Stimulated activated CD4-positive, alpha-beta T cell treated with anti-CD3 and anti-CD28 coated beads, TNF-alpha, amount 100 ng/mL, for 24 hours (primary cell): ENCODE measurements at places on chromosomes 6 and 20.

DNA sequence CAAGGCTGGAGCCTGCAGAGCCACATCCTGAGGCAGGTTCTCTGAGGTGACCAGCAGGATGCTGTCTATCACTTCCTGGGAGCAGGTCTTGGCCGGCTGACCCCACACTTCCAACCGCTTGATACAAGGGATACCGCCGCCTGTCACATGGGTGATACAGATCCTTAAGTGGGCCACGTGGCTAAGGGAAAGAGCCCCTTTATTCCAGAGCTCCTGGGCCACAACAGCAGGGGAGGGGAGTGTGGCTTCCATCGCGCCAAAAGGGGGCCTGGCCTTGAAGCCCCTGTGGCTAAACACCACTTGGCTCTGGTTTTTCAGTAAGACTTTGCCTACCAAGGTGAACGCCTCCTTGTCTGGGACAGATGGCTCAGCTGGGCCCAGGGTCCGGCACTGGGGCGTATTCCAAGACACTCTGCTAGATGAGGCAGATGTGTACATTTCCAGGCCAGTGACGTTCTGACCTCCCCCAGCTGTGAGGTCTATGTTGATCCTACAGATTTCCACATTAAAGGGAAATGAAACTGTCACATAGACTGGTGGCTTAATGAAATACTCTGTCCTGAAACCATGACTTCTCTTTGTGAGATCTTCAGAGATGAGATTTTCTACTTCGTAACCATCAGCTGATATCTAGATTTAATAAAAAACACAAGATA lies 37.6 kb upstream of the AVP start:
- DNase-seq = no peak

- DNase-seq = no peak
These were observed 19.2 kb upstream of the MRPS18A start for GRCh38 chr6:43706788-43707187.

- no peak for DNase-seq
These were observed 47.7 kb upstream of the RCAN2 start for GRCh38 chr6:46538800-46539480.

GRCh38 chr20:59378966-59379365 lies 78.6 kb downstream of the EDN3 start:
- DNase-seq = no peak

DNA sequence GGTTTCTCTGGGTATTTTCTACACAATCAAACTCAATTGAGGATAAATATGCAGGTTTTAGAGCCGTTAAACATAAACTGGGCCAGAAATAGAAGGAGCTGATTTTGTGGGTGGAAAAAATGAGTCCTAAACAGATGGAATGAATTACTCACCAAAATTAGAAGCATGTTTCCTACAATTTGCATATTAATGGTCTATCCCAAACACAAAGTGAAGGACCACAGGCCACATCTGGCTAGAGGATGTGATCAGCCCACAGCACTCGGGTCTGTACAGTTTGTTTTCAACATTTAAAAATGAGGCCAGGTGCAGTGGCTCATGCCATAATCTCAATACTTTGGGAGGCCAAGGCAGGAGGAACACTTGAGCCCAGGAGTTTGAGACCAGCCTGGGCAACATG lies 296.3 kb downstream of the PREX1 start:
- DNase-seq = no peak

DNA sequence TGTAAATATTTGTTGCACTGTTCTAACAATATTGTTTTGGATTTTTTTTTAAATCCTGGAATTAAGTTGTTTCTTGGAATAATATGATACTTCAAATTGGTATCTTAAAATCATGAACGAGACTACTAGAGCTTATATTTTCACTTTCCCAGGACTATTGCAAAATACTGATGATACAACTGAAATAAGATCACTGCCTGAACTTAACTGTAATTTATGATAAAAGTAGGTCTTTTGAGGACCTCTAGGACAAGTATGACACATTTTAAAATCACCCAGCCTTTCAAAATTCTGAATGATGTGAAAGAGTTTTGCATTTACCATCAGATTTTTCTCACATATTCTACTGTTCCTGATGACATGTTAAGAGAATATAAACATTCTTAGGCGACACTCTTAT lies 8.6 kb upstream of the UBE2J1 start:
- DNase-seq = no peak

DNA sequence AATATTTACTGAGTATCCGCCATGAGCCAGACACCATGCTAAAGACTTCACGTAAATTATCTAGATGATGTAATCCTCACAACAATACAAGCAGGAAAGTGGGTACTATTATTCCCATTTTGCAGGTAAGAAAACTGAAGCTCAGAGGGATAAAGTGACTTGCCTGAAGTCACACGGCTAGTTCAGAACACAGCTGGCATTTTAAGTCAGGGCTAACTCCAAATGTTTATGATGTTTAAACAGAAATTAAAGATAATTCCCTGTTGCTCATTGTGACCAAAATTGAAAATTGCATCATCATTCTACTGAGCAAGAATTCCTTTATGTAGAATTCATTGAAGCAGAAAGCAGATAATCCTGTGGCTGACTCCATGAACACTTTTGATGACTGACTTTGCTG lies 71.3 kb upstream of the STXBP5 start:
- DNase-seq = no peak

GRCh38 chr6:161128680-161129196 lies 137.2 kb downstream of the MAP3K4 start:
- DNase-seq = no peak

DNA sequence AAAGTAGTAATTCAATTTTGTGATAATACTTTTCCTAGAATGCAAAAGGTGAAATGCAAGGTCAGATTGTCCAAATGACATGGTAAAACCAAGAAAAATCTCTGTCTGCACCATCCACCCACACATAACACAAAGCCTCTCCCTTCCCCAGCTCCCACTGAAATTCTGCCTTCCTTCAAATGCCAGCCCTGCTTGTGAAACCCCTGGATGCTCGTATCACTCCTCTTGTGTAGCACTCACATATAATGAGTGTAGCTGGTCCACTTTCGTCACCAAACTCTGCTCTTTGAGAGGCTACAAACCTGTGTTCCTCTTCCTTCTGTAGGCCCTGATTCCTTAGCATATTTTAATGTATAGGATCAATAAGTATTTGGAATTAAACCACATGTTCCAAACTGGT lies 123.6 kb upstream of the BEND6 start:
- no peak for DNase-seq

- peak; percentile 36 for DNase-seq
These were observed 125.6 kb downstream of the CARMIL1 start for GRCh38 chr6:25404693-25405169.

- no peak for DNase-seq
These were observed 152.3 kb upstream of the RPS6KA2 start for GRCh38 chr6:166779381-166779780.

GRCh38 chr20:13008761-13009681 lies at the start of gene SPTLC3:
Gene SPTLC3 (plus strand): TSS chr20:13008972. CDS start chr20:13009268, 296 bp downstream.
- DNase-seq = no peak

GRCh38 chr6:131954775-131955107 lies 3.6 kb upstream of the CCN2 start:
- no peak for DNase-seq

DNA sequence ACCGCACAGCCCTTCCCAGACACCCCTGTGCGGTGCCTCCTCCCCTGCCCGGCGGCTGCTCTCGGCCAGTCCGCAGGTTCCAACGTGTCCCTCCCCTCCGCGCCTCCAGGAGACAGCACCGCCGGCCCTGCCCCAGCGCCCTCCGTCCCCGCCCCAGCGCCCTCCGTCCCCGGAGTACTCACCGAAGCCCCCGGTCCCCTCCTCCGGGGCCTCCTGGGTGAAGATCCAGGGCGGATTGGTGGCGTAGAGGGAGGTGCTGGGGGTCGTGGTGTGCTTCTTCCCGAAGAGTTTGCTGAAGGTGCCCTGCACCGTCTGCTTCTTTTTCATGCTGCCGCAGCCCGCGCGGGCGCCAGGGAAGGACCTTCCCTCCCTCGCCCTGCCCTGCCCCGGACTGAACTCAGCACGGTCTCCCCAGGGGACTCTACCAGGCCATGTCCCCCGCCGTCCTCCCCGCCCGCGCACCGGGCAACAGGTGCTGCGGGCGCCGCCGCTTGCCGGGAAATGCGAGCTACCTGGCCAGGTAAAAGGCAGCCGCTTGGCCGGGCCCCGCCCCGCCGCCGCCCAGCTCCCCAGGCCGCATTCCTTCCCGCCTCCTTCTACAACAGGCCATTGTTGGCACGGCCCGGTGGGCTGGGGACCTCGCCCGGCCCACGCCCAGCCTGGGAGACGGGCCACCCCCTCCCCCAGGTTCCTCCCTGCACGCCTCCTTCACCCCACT lies at the start of gene C6orf132:
TSS of gene C6orf132 (minus strand) at position 503 of the 718 bp plus-strand sequence. CDS start at position 327, 176 bp downstream.
- no peak for DNase-seq

- DNase-seq = no peak
These were observed 5.1 kb upstream of the IYD start for GRCh38 chr6:150363733-150364132.

GRCh38 chr6:56513631-56514030 lies 129.1 kb downstream of the DST start:
- no peak for DNase-seq

DNA sequence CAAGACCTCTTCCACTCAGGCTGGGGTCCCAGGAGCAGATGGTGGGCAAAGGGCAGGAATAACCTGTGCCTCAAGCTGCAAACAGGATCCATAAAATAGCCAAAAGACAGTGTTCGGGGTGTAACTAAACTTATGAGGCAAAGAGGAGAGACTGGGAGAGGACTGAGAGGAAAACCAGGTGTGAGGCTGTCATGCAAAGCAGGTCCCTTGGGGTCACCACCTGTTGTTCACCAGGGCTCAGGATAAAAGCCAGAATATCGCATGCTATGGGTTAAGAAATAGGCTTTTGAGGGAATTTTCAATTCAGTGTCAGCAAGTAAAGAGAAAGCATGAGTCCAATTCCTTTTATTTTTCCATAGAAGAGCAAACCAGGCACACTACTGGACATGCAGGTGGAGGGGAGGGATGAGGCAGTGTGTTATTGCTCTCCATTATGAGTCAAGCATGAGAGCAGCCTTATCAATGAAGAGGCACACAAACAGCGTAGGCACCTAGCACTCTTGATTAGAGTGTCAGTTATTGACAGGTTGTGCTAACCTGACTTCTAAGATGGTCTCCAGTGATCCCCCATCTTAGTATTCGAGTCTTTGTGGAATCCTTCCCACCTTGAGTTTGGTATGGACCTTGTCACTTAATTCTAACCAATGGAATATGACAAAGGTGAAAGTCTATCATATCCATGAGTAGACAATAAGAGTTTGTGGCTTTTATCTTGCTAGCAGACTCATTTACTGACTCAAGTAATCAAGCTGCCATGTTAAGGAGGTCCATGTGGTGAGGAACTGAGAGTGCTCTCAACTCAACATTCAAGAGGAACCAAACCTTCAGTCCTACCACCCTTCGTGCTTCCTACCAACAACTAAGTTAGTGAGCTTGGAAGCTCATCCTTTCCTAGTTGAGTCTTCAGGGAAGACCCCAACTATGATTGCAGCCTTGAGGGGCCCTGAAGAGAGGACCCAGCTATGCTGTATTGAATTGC lies 18.8 kb downstream of the HLA-E start:
- DNase-seq = no peak

GRCh38 chr20:32445539-32446273 lies 87.6 kb downstream of the ASXL1 start:
- no peak for DNase-seq

- peak; percentile 41 for DNase-seq
These were observed 33.8 kb upstream of the RREB1 start for GRCh38 chr6:7073821-7074525.

DNA sequence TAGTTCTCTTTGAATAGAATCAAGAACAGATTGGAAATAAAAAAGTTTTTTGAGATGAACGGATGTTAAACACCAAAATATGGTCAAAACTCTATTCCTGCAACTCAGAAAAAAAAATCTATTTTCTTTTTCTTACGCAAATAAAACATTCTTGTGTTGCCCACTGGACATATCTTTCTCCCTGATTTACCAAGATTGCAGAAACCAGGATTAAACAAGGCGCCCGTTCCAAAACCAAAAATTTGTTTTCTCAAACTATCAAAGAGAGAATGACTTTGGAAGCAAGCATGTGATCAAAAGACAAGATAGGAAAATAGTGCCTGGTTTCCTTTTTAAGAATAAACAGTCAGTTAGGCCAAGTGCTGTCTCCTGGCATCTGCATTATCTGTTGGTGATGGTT lies 273.1 kb downstream of the CLIC5 start:
- DNase-seq = no peak

GRCh38 chr6:53335224-53335994 lies 13.3 kb downstream of the ELOVL5 start:
- peak; percentile 49 for DNase-seq

DNA sequence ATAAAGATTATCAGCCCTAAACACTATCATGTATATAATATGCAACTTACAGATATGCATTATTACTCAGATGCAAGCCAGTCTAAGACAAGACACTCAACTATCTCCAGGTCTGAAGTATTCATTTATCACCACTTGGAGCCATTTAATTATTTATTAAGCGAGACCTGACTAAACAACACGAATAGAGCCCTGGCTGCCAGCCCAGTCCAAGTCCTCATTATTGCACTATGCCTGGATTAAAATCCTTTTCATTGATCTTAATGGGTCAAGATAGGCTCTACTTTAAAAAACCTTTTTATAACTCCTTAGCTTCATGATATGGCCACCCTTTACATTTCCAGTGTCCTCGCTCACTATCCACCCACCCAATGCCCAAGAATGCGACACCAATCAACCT lies 183.1 kb upstream of the MARCKS start:
- no peak for DNase-seq

- no peak for DNase-seq
These were observed 1.8 kb upstream of the CLVS2 start for GRCh38 chr6:122994256-122994655.

DNA sequence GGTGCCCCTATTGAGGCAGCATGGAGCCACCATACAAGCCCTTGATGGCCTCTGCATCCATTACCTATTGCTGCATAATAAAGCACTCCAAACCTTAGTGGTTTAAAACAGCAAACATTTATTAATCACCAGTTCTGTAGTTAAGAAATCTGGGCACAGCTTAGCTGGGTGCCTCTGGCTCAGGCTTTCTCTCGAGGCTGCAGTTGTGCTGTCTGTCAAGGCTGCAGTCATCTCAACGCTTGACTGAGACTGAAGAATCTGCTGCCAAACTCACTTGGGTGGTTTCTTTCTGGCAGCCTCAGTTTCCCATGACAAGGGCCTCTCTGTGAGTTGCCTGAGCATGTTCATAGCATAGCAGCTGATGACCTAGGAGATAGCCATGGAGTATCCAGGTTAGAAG lies 207.4 kb upstream of the LRFN2 start:
- no peak for DNase-seq

GRCh38 chr6:41560431-41561192 lies 14.4 kb downstream of the FOXP4 start:
- peak; percentile 62 for DNase-seq

- DNase-seq = no peak
These were observed 456.9 kb upstream of the ID4 start for GRCh38 chr6:19380293-19380692.
